ENCODE measurements at places on chromosomes 7 and 10.

DNA sequence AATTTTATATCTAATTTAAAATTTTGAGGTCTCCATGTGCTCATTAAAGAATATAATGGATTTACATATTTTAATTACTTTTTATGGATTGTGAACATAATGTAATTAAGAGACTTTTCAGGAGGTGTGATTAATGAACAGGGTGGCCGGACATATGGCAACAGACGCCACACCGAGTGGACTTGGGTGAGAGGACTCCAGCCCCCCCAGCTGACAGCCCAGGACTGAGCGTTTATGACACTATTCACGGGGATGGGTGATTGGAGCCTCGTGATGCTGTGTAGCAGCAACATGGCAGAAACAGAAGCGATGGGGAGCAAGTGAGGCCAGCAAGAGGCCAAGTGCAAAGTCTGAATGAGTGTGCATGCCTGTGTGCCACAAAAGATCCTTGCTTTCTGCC is 1176.9 kb downstream of the TYW1 start:
- no peak for DNase-seq

DNA sequence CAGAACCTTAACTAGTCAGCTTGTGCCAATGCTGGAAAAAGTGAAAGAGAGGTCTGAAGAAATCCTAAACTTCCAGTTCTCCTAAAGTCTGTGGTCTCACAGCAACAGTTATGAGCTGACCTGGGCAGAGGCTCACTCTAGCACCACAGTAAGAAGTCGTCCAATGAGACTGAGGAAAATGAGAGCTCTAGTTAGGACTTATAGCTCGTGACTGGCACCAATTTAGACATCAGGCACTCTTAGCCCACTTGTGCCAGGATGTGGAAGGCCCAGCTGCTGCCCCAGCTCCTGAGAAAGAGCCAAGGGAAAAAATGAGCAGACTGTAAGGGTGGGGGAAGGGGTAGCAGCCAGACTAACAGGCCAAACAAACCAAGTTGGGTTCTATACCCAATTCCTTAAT is 7.6 kb downstream of the MMS19 start:
- no peak for DNase-seq

GRCh38 chr10:91664426-91664825 is 31.6 kb upstream of the PPP1R3C start:
- no peak for DNase-seq

DNA sequence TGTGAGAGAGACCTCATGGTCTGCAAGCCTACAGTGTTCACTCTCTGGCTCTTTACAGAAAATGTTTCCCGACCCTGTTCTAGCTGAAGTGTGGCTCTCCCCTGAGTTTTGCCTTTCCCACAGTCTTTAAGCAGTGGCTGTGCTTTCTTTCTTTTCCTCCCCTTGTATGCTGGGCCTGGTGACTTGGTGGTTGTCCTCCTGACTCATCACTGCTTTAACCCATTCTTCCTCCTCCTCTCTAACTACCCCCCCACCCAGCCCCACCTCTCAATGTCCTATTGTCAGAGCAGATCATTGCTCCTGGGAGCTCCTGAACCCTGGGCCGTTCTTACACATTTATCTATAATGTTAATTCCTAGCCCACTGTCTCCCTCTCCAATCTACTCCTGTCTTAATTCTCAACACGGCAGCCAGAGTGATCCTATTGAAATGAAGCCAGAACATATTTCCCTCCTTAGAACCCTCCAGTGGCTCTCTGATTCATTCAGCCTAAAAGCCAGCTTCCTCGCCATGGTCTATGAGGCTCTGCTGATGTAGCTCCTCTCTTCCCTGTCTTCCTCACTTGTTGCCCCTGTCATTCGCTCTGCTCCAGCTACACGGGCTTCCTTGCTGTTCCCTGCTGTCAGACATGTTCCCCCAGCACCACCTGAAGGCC is 55.0 kb downstream of the DENND11 start:
- no peak for DNase-seq

DNA sequence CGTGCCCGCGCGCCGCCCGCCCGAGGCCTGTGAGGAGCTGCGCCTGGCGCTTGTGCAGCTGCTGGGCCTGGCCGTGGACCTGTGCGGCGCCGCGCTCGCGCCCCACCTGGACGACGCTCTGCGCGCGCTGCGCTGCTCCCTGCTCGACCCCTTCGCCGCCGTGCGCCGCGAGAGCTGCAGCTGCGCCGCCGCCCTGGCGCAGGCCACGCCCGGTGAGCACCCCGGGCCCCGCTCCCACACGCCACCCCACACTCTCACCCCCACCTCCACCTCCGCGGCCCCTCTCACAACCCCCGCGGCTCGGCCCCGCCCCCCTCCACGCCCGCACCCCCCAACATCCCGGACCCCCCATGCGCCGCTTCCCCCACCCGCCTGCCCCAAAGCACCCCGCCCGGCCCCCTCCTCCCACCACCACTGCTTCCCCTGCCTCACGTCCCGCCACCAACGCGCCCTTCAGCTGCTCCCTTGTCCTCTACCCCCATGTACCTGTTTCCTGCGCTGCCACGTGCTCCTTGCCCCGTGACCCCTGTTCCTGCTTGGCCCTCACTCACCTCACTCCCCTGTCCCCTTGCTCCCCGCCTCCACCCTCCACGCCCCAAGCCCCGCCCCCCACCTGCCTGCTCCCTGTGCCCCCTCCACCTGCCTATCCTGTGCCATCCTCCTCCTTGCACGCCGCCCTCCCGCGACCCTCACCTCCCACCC is at the start of gene PRKAR1B:
TSS of gene PRKAR1B (minus strand) at position 178 of the 702 bp plus-strand sequence. CDS start 15,776 bp downstream, outside the sequence.
- DNase-seq, result no peak

- DNase-seq, result no peak
Observed at GRCh38 chr7:81264116-81264515, 345.3 kb upstream of the SEMA3C start.

GRCh38 chr10:55500931-55501559 is 700.0 kb upstream of the PCDH15 start:
- peak; percentile 2 for DNase-seq

DNA sequence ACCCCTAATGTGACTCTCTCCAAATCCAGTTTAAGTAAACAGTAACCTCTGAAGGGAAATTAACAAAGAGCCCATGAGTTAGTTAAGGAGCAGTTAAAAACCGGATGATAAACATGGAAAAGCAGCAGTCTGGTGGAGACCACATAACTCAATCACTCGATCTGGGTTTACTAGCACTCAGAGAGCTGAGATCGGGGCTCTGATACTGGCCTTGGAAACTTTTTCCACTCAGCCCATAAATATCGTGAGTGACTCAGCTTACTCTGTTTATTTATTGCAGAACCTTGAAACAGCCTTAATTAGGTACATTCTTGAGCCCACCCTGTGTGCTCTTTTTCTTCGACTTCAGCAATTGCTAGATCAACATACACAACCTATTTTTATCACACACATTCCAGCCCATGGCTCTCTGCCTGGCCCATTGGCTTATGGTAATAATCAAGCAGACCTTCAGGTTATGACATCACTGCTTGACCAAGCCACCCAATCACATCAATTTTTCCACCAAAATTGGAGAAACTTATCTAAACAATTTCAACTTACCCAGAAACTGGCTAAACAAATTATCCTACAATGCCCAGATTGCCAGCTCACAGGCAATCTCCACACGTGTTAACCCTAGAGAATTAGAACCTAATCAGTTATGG is 82.2 kb upstream of the GPR22 start:
- no peak for DNase-seq

DNA sequence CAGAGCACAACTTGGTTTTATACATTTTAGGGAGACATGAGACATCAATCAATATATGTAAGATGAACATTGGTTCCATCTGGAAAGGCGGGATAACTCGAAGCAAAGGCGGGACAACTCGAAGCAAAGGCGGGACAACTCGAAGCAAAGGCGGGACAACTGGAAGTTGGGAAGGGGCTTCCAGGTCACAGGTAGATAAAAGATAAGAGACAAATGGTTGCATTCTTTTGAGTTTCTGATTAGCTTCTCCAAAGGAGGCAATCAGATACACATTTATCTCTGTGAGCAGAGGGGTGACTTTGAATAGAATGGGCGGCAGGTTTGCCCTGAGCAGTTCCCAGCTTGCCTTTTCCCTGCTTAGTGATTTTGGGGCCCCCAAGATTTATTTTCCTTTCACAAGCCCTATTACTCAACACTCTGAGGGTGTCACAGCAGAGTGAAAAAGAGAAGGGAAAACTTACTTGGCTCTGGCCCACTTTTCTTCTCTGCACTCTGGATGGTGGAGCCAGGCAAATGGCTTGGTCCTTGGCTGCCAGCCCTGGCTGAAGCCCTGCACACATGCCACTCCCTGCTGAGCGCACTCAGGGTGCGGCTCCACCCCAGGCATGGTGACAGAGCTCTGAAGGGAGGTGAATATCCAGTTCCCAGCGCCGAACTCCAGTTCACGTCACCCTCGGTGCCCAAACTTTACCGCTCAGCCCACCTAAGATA is 46.7 kb downstream of the PARD3 start:
- no peak for DNase-seq

DNA sequence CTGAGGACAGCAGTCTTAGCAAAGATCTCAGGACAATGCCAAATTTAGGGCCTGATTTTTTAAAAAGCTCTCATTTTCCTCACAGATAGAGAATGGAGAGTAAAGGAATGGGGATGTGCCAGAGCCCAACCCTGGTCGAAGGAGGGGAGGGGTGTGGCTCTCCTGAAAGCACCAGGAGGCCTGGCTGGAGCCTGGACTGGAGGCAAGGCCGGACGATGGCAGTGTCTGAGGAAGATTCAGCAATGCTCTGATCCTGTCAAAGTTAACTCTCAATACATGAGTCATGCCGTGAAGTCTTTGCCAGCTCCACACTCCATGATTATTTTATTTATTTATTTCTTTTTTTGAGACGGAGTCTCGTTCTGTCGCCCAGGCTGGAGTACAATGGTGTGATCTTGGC is 108.3 kb downstream of the UPF2 start:
- DNase-seq, result no peak

DNA sequence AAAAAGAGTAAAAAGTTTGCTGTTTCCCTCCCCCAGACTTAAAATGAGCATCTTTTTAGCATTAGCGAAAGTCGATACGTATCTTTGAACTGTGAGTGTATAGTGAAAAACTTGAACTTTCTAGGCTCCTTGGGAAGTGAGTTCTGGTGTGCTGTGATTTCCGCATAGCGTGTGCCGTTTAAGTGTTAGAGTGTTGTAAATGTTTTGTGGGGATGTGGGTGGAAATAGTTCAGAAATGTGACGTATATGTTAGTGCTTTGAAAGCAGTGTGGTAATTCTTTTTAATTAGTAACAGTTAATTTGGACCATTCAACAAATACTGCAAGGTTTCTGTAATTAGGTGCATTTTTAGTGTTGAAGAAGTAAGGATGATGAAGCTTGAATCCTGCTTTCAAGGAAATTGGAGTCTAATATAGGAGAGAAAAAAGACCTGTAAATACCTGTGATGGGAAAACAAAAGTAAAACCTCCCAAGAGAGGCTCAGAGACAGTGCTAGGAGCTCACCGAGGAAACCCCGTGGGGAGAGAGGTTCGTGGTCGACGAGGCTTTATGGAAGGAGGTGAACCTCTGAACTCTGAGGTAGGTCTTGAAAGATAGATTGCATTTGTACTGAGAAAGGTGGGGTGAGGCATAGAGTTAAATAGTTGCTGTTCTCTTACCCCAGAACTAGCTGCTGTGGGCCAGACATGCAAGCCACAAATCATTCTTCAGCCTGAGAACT is 40.8 kb downstream of the RBM33 start:
- DNase-seq, result no peak

GRCh38 chr7:113010377-113010776 is 76.2 kb downstream of the GPR85 start:
- DNase-seq, result no peak

- DNase-seq, result no peak
Observed at GRCh38 chr7:51237446-51238133, 79.0 kb downstream of the COBL start.

DNA sequence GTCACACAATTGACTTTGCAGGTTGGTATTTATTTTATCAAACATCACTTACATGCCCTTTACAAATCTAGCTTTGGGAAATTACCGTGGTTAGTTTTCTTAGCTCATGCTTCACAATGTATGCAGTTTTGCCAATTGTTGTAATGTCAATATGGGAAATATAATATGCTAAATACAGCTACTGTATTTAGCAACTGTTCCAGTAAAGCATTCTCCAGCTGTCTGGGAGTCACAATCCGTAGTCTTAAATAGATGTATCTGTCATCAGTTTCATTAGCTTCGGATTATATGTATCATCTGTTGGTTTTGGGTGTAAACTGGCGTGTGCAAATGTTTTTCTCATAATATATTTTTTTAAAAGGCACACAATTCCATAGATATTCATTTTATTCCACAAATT is 19.4 kb upstream of the AHR start:
- DNase-seq, result no peak

DNA sequence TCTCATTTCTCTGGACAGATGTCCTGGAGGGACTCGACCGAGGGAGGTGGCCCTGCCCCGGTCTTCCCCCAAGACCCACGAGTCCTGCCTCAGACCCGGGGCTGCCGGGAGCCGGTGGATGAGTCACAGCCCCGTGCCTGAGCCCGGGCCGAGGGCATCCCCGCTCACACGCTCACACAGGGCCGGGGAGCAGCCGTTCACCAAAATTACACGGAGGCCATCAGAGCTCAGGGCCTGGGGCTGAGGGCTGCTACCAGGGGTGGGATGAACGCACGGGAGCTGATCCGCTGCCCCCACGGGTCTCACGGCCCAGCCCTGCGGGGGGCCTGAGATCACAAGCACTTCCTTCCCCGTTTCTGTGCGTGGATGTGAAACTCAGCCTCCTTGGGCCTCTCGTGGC is 17.5 kb downstream of the FAM20C start:
- no peak for DNase-seq

- DNase-seq, result no peak
Observed at GRCh38 chr7:8119262-8119661, 142.7 kb downstream of the ICA1 start.

DNA sequence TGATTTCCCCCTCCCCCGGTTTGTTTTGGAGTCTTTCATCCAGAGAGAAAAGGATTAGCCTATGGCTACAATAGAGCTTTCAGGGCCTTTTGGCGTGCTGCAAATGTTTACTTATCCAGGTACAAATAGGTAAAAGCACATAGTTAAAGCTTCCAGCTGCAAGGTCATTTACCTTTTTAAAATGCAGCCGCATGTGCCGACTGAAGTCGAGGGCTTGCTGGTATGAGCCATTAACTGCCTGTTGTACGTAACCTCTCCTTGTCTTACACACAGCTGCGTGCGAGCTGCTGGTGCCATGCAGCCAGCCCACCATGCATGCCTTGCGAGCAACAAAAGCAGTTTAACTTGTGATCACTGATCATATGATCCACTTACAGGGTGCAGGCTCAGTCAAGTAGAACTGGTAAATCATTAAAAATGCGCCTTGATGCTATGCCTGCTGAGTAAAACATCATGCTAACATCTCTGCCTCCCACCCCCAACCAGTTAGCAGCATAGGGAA is 866.4 kb downstream of the LRMDA start:
- DNase-seq, result no peak
